Activated CD4-positive, alpha-beta T cell treated with anti-CD3 and anti-CD28 coated beads for 24 hours (primary cell): ENCODE measurements at places on chromosomes 12 and 14.

GRCh38 chr12:52395761-52396434 is 10.2 kb downstream of the KRT82 start:
- no peak for DNase-seq

GRCh38 chr14:92460541-92460915 is 53.1 kb upstream of the RIN3 start:
- DNase-seq = no peak

DNA sequence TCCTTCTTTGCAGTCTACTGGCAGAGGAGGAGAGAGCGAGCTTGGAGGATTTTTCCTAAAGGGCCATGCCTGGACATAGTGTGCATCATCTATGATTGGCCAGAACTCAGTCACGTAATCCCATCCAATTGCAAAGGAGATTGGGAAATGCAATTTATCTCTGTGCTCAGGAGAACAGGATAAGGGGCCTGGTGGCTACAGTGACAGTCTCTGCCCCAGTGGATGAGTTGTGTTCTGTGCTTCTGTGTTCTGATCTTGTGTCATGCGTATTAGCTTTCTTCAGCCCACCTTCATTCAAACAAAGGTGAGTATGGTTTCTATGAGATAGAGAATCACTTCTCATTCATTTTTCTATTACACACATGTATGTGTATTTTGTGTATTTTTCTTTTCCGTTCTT is 144.3 kb downstream of the NRXN3 start:
- no peak for DNase-seq

DNA sequence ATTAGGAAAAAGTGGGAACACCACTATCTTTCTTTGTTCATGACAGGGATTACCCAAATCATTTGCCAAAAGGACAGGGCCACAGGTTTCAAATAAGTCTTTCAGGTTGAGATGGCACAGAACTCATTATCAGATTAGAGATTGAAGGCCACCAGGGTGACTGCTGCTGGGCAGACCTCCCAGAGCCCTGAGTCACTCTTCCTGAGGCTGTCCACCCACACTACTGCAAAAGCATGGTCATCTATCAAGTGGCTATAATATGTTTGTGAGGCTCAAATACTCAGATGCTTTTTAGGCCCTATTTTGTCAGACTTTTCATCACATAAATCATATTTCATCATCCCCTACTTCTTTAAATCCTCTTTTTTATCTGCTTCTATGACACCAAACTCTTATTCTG is 155.3 kb upstream of the CCDC196 start:
- no peak for DNase-seq

- no peak for DNase-seq
Measured at GRCh38 chr12:27840229-27840999, 60.4 kb upstream of the MANSC4 start.

DNA sequence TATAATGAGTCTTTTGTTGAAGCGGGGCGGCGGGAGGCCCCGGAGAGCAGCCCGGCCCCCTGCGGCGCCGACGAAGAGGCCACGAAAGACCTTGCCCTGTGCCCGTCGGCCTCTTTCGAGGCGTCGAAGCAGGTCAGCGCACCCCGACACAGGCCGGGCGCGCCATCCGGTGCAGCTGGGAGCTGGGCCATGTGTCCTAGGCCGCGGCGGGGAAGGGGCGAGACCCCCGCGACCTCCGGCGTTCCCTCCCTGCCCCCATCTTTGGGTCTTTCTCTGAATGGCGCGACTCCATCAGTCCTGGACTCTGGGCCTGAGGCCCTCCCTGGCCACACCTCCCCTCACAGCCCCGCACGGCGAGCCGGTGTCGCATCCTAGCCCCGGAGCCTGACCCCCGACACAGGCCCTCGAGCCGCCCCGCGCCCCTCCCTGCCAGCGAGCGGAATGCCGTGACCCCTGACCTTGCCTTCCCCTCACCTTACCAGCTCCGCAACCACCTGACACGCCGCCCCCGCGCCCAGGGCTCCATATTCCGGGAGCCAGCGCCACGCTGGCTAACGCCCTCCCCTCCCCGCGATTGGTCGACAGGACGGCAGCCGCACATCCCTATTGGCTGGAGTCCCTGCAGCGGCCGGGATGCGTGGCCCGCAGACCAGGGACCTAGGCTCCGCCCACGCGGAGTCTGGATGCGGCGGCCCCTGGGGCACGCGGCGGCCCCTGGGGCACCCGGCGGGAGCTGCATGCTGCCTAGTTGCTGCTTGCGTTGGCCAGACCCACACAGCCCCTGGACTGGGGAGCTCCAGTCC is at the start of gene SLC11A2:
TSS of gene SLC11A2 (minus strand) at position 549 of the 803 bp plus-strand sequence. CDS start 15,656 bp downstream, outside the sequence.
- DNase-seq = peak; percentile 91

GRCh38 chr14:57479197-57479596 is 14.5 kb downstream of the CCDC198 start:
- DNase-seq = no peak

DNA sequence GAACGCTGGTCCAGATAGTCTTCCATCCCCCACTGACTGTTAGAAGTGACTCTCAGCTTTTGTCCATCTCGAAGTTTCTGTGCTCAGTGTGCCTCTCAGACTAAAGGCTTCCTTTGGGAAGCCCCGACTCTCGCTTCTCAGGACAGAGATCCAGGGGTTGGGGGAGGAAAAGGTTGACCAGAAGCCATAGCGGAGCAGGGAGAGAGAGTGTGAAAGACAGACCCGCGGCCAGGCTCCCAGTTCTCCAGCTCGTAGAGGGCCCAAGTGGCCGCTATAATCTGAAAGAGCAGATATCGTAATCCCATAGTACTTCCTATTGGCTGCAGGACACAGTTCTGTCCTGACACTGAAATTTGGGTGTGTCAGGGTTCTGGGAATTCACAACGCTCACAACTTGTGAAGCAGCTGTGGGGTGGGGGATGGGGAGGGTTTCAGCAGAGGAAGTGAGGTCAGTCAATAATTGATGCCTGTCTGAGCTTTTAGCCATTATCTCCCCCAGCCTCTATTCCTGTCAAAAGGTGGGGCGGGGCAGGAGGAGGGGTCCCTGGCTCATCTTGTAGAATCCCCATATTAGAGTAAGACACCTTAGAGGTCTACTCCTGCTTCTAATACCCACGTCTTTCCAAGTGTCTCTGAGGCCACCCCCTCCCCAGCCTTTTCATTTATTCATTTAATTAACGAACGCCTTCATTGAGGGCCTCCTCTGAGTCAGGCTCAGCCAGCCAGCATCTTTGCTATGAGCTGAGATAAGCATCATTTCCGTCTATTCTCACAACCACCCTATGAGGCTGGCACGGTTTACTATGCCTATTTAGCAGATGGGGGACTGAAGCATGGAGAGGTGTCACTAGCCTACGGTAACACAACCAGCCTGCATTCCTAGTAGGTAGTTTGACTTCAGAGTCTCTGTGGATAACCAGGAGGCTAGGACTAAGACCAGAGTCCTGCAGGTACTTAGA is 1.6 kb upstream of the ACVRL1 start:
- DNase-seq = no peak

DNA sequence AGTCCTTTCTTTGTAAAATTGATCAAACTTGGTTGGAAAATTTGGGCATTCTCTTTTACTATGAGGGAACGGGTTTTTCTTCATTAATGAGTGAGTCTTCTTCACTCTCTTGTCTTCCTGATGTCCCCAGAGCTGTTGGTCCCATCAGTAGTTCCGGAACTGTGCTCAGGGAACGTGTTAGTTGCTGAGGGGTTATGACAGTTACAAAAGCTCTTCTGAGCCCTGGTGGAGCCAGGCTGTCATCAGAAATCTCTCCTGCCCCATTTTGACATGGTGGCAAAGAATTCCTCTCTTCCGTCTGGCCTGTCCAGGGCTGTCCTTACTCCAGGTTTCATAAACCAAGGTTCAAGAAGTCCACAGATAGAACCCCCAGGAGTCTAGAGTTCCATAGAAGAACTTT is 208.5 kb downstream of the SLC41A2 start:
- no peak for DNase-seq

GRCh38 chr14:55710506-55711041 is 130.6 kb downstream of the KTN1 start:
- DNase-seq = no peak
